Caudate nucleus (tissue), 63 donors: ENCODE measurements at places on chromosomes 1 and 21.

- DNase-seq = no peak
Measured at GRCh38 chr1:186530109-186530508, 69.2 kb upstream of the PDC start.

- DNase-seq = no peak
Measured at GRCh38 chr1:242089911-242090310, 91.0 kb upstream of the MAP1LC3C start.

DNA sequence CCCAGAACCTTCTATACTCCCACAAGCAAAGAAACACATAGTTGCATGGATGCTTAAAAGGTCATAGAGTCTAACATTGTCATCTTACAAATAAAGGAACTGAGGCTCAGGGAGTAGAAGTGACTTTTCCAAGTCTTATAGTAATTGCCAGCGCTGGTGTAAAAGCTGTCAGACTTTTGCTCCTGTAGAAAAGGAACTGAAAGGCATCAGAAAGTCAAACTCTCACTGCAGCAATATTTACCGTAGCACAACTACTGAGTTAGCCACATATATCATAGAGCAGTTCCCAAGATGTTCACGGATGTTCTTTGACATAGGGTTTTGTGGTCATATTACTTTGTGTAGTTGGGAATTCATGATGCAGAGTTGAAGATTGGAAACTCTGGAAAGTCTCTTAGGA is 16.6 kb upstream of the USP24 start:
- no peak for DNase-seq

GRCh38 chr1:44151808-44152207 is 10.4 kb upstream of the KLF18 start:
- no peak for DNase-seq

DNA sequence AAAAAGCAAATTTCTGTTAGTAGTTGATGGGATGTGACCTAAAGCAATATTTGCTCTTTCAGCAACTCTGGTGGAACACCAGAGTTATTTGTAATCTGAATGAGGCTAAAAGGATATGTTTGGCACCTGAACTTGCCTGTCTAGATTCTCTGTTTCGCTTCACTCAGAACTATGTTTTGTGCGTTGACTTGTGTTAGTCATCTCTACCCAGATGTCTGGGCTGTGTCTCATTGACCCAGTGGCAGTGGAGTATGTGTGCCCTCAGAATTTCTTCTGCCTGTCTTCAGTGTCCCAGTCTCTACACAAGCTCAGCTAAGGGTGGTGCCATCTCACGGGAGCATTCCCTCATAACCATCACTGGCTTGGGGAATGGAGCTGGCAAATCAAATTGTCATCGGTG is 13.9 kb downstream of the KCNK1 start:
- no peak for DNase-seq

- DNase-seq = no peak
Measured at GRCh38 chr1:107262467-107263286, 121.8 kb downstream of the NTNG1 start.

GRCh38 chr21:38247738-38248510 is 8.9 kb upstream of the KCNJ15 start:
- DNase-seq = no peak

- DNase-seq = no peak
Measured at GRCh38 chr1:151502035-151502700, 9.0 kb upstream of the CGN start.

DNA sequence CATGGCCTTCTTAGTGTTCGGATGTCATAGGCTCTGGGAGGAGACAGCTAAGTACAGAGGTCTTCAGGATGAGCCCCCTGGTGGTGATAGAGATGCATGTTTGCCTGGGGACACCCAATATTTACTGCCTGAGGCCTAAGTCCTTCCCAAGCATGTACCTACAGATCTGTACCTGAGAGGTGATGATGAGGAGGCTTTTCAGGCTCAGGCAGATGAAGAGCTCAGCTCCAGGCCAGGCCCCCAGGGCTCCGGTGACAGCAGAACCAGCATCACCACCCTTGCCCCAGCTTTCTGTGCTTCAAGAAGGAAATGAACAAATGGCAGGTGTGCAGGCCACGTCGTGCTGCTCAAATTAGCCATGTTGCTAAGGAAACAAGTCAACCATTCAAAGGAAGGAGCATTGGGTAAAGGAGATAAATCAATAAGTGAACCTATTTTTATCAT is 21.1 kb downstream of the CACNA1E start:
- DNase-seq = no peak

- no peak for DNase-seq
Measured at GRCh38 chr1:92786111-92786901, 1.4 kb upstream of the EVI5 start.

DNA sequence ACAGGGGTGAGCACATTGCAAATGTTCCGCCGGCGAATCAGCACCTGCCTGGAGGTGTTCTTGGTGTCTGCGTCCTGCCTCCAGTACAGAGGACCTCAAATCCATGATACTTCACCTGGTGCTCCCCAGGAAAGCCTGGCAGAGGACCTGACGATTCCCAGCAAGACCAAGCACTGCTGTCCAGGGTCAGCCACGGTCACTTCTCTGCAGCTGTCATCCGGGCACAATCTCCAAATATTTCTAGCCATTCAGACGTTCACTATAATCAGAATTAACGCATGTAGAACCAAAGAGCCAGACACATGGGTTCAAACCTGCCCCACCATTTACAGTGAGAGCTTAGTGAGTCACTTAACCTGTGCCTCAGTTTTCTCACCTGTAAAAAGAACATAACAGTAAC is 74.5 kb downstream of the CLIC6 start:
- DNase-seq = no peak

DNA sequence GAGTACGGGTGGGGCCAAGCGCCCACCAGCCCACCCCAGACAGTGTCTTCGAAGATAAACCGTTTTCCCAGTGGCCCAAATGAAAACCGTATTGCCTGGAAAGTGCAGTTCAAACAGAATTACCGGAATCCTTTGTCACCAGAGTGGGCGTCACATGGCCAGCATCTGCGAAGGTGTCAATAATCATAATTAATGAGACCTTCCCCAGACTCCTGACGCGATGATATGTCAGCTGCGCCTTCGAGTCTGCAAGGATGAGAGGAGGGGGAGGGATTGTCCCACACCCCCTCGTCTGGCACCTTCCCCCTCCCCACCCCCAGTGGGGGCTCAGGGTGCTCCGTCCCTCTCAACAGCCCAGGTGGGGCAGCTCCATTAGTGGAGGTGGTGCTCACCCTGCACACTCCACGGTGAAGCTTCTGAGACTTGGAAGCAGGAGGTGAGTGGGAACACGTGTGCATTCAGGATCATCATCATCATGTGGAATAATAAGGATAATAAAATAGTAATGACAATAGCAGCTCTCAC is 215.1 kb downstream of the PTPRU start:
- no peak for DNase-seq

DNA sequence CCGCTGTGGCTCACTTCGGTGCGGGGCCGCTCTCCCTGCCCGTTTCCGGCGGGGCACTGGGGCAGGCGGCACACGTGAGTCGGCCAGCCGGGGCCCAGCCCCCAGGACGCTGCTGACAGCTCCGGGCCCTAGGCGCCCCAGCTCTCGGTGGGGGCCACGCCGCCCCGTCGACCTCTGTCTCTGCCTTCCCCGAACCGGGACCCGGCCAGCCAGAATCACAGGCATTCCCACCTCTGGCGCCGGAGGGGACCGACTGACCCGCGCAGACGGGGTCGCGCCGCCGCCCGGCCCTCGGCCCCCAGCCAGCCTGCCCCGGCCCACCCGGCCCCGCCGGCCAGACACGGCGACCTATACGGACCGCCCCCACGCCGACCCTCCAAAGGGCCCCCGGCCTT is 755 bp downstream of the SCMH1 start:
- peak; percentile 60 for DNase-seq

- no peak for DNase-seq
Measured at GRCh38 chr1:226560243-226560642, 11.7 kb downstream of the STUM start.

- DNase-seq = no peak
Measured at GRCh38 chr1:5718831-5719632, 273.2 kb downstream of the NPHP4 start.

- DNase-seq = no peak
Measured at GRCh38 chr1:5704561-5705514, 287.4 kb downstream of the NPHP4 start.

- DNase-seq = no peak
Measured at GRCh38 chr1:171115280-171115897, 24.7 kb downstream of the FMO3 start.

DNA sequence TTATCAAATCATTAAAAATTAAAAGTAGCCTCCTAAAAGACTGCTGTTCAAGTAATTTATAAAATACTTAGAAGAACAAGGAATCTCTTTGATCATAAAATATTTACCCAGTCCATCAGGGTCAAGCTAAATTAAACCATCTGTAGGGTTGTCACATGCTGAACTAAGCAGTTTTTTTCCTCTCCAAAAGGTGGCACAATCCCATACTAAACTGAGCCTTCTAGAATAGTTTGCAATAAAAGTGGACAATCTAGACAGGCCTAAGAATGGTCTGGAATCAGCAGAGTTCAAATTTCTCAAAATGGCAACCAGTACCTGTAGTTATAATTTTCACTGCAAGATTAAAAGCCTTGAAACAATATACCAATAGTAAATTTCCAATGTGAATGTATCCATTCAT is 194.8 kb downstream of the EIF4G3 start:
- no peak for DNase-seq
